ENCODE measurements at places on chromosomes 12 and 14.
A peak's percentile ranks its signal among the peaks of the same experiment; 100 is the strongest.

DNA sequence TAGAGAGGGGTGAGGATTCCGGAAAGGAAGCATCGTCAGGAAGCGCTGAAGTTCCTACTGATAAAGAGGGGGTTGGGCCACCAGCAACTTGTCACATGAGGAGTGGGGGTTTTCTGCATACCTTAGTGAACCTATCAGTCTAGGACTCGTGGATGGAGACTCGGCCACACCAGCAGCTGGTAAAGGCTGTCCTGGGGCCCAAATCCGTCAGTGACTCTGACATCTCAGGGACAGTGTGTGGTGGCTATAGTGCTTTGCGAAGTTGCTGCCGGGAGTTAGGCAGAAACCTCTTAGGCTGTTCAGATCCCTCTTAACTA is 16.4 kb downstream of the RNASE2 start:
- DNase-seq = no peak

- DNase-seq = peak; percentile 85
Measured at GRCh38 chr12:65602610-65603295, 221.5 kb upstream of the HMGA2 start.

GRCh38 chr14:71523630-71524319 is 408.5 kb upstream of the RGS6 start:
- no peak for DNase-seq

GRCh38 chr12:42589465-42590329 is at the start of gene PRICKLE1:
PRICKLE1 (minus strand) TSS chr12:42589746; CDS start chr12:42472516, 117,230 bp downstream.
- peak; percentile 21 for DNase-seq

- DNase-seq = peak; percentile 51
Measured at GRCh38 chr12:12334367-12335040, 15.5 kb downstream of the MANSC1 start.

- DNase-seq = peak; percentile 71
Measured at GRCh38 chr14:21098076-21098891, at the start of gene ZNF219. ZNF219 (minus strand) TSS chr14:21098655; CDS start chr14:21093591, 5,064 bp downstream.
